ENCODE measurements at places on chromosomes 2 and 18. TPM values are rescaled to one million over a fixed set of nuclear protein-coding genes. Genes with fewer than 3 reads are reported as not detected.
A peak's percentile ranks its signal among the peaks of the same experiment; 100 is the strongest.

DNA sequence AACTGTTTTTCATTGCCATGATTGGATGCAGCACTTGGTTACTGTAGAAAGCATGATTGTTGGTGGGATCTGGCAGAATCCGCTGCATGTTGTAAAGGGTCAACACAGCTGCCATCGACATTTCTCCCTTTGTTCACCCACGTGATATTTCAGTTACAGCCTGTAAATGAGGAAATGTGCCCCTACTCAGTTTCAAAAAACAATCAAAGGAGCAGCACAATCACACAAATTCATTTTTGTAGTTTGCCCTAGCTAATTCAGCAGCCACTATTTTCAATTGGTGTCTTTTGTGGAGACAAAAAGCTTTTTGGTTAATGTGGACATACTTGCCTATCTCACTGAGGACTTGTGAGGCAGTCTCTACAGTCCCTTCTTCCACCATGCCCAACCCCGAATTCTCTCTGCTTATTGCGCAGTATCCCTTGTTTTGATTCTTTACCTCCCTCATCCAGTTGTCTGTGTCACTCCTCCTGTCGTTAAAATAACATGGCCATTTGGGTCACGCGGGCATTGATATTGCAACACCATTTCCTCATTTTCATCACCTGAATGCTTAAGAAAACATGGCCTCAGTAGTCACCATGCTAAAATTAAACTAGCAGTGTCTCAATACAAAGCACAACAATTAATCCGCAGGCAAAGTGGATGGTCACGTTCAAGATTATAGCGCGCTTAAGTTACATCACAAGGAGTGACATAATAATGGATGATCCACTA lies 6.4 kb upstream of the PROC start:
- DNase-seq, result no peak
- peaks cover 59% of the 10 kb centered on the region for H3K4me1 ChIP-seq
- peaks cover 3% of the 10 kb centered on the region for H3K27me3 ChIP-seq
- peak overlapping the region; percentile 91 for H3K27ac ChIP-seq
- H3K4me3 ChIP-seq, result peak overlapping the region; percentile 79

GRCh38 chr2:148603562-148603920 lies 41.0 kb upstream of the EPC2 start:
- no peak overlapping the region for H3K27ac ChIP-seq
- no peaks in the 10 kb centered on the region for H3K4me1 ChIP-seq
- H3K27me3 ChIP-seq, result peaks cover 31% of the 10 kb centered on the region
- H3K4me3 ChIP-seq, result no peak overlapping the region

- no peak overlapping the region for H3K4me3 ChIP-seq
- H3K4me1 ChIP-seq, result peaks cover 21% of the 10 kb centered on the region
- H3K27ac ChIP-seq, result no peak overlapping the region
- no peak for DNase-seq
- no peaks in the 10 kb centered on the region for H3K27me3 ChIP-seq
- peaks cover 27% of the 10 kb centered on the region for H3K36me3 ChIP-seq
These were observed 5.7 kb downstream of the CTDP1 start for GRCh38 chr18:79685281-79685680.

The CCDC148 gene
- 1.1 TPM for total RNA-seq

The CXCR2 gene
- total RNA-seq, result not detected

- no peaks in the 10 kb centered on the region for H3K36me3 ChIP-seq
- H3K4me3 ChIP-seq, result no peak overlapping the region
- DNase-seq, result no peak
- H3K27ac ChIP-seq, result no peak overlapping the region
These were observed 634.9 kb downstream of the EPHA4 start for GRCh38 chr2:220937245-220937644.

DNA sequence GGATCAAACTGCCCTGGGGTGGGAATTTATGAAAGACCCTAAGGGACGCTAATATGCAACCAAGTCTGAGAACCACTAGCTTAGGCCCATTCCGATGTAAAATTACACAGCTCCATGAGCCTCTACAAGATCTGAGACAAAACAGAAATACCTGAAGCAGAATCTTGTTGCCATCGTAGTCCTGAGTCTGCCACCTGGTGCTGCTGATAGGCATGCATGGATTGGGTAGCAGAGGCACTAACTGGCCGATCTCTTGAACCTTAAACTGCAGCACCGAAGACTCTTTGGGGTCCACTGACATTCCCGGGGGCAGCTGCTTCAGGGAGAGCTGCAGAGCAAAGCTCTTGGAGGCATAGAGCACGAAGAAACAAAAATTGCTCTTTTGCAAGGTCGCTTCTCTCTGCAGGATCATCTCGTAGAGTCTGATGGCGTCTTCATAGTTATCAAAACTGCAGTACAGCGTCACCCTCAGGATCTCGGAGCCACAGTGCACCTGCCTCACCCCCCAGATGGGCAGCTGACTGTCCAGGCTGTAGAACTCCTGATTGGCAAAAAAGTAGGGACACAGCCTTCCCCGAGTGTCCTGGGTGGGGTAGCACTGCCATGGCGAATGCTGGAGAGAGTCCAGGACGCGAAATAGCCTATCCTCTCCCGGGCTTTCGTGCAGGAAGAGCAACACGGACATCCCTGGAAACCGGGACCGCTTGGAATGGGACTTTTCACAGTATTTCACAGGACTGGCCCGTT lies 848 bp downstream of the FAM124B start:
- H3K27me3 ChIP-seq, result peaks cover 18% of the 10 kb centered on the region
- H3K4me3 ChIP-seq, result no peak overlapping the region
- H3K4me1 ChIP-seq, result peaks cover 8% of the 10 kb centered on the region
- DNase-seq, result no peak
- H3K36me3 ChIP-seq, result no peaks in the 10 kb centered on the region

The SNTG2 gene
- not detected for total RNA-seq

- H3K4me1 ChIP-seq, result peaks cover 14% of the 10 kb centered on the region
- H3K36me3 ChIP-seq, result no peaks in the 10 kb centered on the region
- no peaks in the 10 kb centered on the region for H3K27me3 ChIP-seq
- no peak overlapping the region for H3K4me3 ChIP-seq
- peak overlapping the region; percentile 85 for H3K27ac ChIP-seq
These were observed 271.5 kb downstream of the AGAP1 start for GRCh38 chr2:235765181-235765820.

DNA sequence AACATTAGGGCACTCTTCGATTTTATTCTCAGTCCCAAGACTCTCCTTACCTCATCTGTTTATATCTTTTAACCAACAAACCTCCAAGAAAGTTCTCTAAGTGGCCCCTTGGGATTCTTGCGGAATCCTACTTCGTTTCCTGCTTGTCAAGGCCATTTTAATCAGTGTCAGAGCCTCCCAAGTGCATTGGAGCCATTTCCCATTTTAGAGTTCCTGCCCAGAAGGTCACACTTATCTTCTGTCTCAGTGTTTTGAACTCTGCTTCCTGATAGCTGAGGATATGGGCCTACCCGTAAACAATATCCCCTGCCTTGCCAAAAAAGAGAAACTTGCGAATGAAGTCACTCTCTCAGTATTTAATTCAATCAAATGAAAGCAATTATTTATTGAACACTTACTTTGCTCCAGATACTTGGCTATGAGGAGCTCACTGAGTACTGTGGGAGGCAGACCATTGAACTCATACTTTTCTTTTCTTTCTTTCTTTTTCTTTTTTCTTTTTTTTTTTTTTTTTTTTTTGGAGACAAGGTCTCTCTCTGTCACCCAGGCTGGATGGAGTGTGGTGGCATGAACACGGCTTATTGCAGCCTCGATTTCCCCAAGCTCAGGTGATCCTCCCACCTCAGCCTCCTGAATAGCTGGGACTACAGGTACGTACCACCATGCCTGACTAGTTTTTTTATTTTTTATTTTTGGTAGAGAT lies 5.7 kb upstream of the NOSTRIN start:
- H3K36me3 ChIP-seq, result no peaks in the 10 kb centered on the region
- no peak for DNase-seq
- peaks cover 7% of the 10 kb centered on the region for H3K27me3 ChIP-seq
- no peak overlapping the region for H3K4me3 ChIP-seq

DNA sequence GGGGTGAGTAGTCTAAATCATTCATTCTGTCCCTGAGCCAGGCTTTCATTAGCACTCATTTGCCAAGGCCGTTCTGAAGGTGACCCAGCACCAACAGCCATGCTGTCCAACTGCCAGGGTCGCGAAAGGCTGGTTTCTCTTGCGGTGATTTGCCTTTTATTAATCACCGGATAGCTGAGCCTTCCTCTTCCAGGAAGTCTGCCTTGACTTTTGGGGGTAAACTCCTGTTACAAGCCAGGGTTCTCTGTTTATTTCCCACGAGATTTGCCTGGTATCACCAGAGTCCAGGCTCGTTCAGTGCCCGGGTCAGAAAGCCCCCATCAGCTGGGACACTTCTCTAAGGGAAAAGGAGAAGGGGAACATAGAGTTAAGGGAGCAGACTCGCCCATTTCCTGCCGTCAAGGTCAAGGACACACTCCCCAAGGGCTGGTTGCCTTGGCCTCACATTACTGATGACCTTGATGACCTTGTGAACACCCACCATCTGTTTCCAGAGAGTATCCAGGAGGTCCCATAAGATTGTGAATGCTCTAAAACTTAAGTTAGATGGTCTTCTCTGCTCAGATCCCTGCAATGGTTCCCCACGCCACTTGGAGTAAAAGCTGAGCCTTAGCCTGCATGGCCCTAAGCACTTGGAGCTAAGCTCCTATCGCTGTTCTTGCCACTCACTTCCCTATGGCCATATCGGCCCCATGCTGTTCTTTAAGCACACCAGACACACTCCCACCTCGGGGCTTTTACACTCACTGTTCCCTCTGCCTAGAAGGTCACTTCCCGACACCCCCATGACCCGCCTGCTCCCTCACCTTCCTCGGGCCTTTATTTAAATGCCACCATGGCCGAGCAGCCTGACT lies 118.0 kb upstream of the STPG4 start:
- H3K27ac ChIP-seq, result peak overlapping the region; percentile 26
- DNase-seq, result no peak
- peaks cover 6% of the 10 kb centered on the region for H3K36me3 ChIP-seq
- H3K27me3 ChIP-seq, result no peaks in the 10 kb centered on the region
- peaks cover 52% of the 10 kb centered on the region for H3K4me1 ChIP-seq
- H3K4me3 ChIP-seq, result peak overlapping the region; percentile 60

DNA sequence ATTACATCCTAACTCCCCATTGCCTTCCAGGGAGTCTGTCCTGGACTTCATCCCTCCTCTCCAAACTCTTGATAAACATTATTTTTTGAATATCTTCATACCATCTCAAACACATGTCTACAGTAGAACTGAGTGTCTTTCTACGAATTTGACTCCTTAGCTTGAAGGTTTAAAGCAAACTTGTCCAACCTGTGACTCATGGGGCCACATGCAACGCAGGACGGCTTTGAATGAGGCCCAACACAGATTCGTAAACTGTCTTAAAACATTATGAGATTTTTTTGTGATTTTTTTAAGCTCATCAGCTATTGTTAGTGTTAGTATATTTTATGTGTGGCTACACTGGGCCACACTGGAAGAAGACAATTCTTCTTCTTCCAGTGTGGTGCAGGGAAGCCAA lies 98.1 kb downstream of the PARD3B start:
- H3K4me3 ChIP-seq, result no peak overlapping the region
- no peaks in the 10 kb centered on the region for H3K27me3 ChIP-seq
- H3K36me3 ChIP-seq, result peaks cover 6% of the 10 kb centered on the region
- DNase-seq, result no peak

GRCh38 chr18:52781113-52781512 lies 441.1 kb downstream of the DCC start:
- no peak for DNase-seq
- H3K4me3 ChIP-seq, result no peak overlapping the region
- no peak overlapping the region for H3K27ac ChIP-seq

- no peaks in the 10 kb centered on the region for H3K27me3 ChIP-seq
- no peak overlapping the region for H3K27ac ChIP-seq
- 0 out of 2 replicates have a peak, but pooled peaks cover 8% of the 10 kb centered on the region for H3K36me3 ChIP-seq
- peaks cover 40% of the 10 kb centered on the region for H3K4me1 ChIP-seq
- no peak for DNase-seq
These were observed 7.9 kb downstream of the INPP4A start for GRCh38 chr2:98452396-98453027.

- DNase-seq, result no peak
- peaks cover 2% of the 10 kb centered on the region for H3K36me3 ChIP-seq
- H3K4me3 ChIP-seq, result no peak overlapping the region
These were observed 25.4 kb downstream of the DSG4 start for GRCh38 chr18:31402026-31402373.

DNA sequence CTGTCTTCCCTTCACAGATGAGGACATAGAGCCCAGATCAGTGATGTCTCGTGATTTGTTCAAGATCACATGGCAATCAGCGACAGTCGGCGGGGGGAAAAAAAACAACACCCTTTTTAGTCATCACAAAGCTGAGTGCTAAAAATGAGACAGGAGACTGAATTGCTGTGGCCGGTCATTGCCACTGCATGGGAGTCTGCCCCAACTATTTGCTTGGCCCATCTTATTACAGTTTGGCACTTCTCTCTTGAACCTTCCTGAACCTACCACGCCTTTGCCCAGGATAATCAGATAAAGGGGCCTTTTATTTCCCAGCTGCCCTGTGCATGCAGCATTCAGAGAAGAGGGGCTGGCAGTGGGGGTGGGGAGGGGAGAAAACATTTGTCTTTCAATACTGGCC lies 42.7 kb downstream of the SETBP1 start:
- H3K27me3 ChIP-seq, result peaks cover 7% of the 10 kb centered on the region
- no peak for DNase-seq
- H3K36me3 ChIP-seq, result no peaks in the 10 kb centered on the region
- H3K4me1 ChIP-seq, result peaks cover 17% of the 10 kb centered on the region
- no peak overlapping the region for H3K27ac ChIP-seq

The C1QL2 gene
- total RNA-seq, result not detected

DNA sequence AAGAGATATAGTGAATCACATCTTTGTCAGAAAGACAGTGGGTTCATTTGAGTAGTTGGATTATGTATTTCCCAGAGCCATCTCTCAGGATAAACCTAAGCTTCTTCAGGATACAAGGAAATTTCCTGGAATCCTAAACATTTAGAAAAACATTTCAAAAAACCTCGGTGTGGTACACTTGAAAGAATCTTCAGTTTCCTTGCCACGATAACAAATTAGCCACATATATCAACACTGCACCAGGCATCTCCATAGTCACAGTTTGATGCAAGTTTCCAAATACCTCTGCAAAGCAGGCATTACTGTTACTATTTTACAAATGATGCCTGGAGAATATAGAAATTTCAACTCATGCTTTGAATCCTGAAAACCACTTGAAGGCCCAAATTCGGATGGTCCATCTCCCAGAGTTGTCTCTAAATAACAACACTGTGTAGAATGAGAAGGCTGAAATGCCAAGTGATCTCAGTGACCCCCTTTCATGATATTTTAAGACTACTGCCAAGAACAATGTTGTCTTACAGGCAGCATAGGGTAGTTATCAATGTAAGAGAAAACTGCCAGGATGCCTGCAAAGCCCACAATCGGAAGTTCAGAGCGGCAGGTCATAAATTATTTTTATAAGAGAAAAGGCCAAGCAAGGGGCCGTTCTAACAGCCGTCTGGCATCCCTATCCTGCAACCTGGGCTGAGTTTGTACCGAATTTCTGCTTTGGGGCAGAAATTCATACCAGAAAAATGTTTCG lies 307.9 kb downstream of the TXNL1 start:
- no peak for DNase-seq
- H3K4me1 ChIP-seq, result peaks cover 34% of the 10 kb centered on the region
- H3K36me3 ChIP-seq, result no peaks in the 10 kb centered on the region
- no peak overlapping the region for H3K4me3 ChIP-seq
